Stimulated activated CD4-positive, alpha-beta T cell treated with anti-CD3 and anti-CD28 coated beads, Interleukin-15, amount 100 ng/mL, for 1 hour (primary cell): ENCODE measurements at places on chromosomes 3 and 15.

DNA sequence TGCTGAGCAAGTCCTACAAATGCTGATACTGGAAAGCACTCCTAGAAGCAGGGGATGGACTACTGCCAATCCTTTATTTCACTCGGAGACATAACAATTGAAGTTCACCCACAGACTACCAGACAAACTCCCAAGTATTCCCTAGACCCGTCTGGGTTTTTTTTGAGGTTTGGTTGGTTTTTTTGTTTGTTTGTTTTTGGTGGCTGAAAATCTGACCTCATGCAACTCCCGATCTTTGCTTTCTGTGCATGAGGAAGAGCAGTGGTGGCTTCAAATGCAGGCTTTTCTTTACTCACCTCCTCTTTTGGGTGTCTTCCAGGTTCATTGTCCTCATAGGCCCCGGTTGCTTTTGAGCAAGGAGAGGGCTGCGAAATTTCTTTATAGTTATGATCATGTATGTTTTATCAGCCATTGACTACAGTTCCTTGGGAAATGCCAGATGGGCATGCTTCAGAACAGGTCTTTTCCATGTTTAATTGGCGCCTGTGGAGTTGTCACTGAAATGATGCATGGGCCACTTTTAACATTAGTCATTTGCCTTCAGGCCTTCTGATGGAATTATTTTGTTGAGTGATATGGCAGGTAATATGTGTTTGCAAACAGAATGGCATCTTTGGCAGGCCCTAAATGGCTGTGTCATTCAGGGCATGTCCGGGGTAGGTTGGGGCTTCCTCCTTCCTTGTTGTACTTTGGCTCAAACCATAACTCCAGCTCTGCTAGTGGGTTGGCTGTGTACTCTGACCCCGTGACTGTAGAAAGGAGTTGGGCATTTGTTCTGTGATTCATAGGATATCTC is 81.3 kb upstream of the ZBED2 start:
- no peak for DNase-seq

GRCh38 chr3:129058441-129059200 is 2.0 kb upstream of the GP9 start:
- no peak for DNase-seq

DNA sequence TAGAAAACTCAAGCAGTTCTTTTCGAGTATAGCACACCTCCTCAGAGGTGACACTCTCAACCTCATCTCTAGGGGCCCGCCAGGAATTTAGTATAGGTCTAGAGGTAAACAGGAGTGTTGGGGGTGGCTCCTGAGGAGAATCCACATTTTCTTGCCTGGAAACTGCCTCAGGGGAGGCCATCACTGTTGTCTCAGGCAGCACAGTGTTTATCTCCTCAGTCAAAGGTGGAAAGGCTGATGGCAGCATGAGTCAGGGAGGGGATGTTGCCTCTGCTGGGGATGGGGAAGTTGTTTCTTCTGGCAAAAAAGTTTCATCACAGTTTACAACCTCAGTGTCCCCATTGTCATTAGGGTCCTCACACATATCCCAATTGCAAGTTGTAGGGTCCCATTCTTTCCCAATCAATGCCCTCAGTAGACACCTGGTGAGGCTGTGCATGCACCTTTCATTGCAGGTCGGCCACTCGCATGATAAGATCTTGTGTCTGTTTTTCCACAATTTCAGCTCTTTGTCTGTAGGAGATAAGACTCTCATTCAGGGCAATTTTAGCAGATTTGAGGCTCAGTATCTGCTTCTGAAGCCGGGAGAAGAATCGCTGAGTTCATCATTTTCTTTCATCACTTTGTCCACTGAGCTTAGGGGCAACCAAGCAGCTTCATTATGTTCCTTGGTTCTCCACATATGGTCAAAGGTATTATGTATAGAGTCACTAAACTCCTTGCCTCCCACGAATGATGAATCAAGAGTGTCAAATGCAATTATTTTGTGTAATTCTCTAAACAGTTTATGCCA is 25.8 kb downstream of the NAALADL2 start:
- no peak for DNase-seq

GRCh38 chr3:16026753-16027152 is 147.7 kb upstream of the GALNT15 start:
- DNase-seq, result no peak

- DNase-seq, result no peak
Measured at GRCh38 chr15:38414357-38414756, 39.6 kb upstream of the FAM98B start.

DNA sequence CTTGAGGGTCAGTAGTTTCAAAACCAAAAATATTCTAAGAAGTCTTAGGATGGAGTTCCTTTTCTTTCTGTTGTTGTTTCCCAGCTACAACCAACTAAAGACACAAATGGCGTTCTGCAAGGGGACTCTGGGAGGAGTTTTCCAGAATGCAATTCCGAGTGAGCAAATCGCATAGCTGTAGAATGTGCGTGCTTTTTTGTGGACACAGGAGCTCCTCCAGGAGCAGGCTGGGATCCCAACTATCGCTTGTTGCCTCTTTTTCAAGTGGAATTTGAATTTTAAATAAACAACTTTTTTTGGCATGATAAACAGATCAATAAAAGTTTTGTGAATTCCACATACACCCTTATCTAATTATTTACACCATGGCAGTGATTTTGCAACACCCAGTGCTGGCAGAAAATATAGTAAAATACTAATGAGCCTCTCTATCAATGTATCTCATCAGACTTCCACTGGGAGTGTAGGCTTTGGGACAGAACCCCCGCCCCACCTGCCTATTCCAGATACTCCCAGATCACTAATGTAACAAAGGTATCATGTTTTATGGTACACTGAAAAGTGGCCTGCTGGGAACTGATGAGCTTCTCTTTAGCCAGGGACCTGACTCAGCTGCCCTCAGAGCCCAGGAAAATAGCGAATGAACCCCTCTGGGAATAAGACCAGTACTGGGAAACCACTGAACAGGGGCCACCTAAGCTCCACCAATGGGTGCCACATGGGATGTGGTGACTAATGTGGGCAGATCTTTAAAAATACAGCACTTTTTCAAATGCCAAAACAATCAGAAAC is 66.4 kb downstream of the LMCD1 start:
- no peak for DNase-seq

GRCh38 chr3:184631472-184631861 is 69.9 kb downstream of the EPHB3 start:
- DNase-seq, result no peak

GRCh38 chr3:107407355-107407754 is 30.1 kb downstream of the CCDC54 start:
- no peak for DNase-seq

GRCh38 chr3:182268711-182269110 is 524.6 kb upstream of the ATP11B start:
- DNase-seq, result no peak

- no peak for DNase-seq
Measured at GRCh38 chr15:68598171-68599152, 19.7 kb downstream of the CORO2B start.

DNA sequence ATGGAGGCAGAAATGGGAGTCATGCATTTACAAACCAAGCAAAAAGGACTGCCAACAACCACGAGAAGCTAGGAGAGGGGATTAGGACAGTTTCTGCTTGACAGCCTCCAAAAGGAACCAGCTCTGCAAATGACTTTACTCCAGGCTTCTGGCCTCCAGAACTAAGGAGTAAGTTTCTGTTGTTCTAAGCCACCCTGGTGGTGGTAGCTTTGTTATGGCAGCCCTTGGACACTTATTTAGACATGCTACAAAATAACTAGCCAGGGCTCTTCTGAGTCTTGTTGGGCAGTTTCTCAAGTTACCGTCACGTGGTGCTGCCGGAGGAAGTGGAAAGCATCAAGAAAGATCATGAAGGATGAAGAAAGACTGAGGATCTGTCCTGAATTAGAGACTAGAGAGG is 386.5 kb downstream of the LRTM1 start:
- DNase-seq, result no peak

- no peak for DNase-seq
Measured at GRCh38 chr15:59327942-59328341, 44.7 kb downstream of the MYO1E start.

GRCh38 chr3:142647856-142648255 is 51.7 kb downstream of the PLS1 start:
- DNase-seq, result no peak

- DNase-seq, result no peak
Measured at GRCh38 chr3:31064021-31064420, 169.6 kb upstream of the GADL1 start.

DNA sequence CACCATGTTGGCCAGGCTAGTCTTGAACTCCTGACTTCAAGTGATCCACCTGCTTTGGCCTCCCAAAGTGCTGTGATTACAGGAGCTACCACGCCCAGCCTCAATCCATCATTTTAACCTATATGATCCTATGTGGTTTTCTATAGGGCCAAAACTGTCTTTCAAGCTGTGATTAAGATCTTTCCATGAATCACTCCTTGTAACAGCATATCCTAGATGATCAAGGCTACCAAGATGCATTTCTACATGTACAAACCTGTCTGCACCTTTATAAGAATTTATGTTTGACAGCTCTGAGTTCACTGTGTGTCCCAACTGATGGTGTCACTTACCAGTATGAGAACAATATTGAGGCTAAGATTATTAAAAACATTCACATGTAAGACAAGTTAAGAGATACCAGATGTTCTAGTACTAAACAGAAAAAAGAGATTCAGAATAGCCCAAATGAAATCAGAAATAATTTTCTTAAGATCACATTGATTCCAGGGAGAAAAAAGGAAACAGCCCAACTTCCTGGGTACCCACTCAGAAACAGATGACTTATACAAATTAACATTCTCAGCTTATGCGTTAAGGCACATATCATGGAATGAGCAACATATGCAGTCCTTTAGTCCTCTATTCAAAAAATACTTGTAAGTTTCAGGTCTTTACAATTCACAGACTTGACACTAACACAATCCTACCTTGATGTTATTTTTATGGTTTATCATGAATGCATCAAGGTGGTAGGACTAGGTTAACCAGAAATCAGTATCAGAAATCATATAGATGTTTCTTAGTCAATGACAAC is 24.8 kb upstream of the PPIB start:
- DNase-seq, result no peak

DNA sequence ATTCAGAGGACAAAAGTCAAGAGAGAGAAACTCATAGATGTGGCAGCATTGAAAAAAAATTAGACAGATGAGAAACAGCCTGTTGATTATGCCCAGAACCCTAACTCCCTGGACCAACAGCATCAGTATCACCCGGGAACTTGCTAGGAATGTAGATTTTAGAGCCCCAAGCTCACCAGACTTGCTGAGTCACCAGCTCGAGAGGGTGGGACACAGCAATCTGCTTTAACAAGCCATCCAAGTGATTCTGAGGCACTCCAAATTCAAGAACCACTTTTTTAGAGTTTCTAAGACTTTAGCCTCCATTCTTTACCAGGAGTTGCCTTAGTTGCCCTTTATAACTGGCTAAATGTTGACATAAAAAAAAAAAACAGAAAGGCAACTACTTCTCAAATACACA is 70.9 kb downstream of the CGGBP1 start:
- no peak for DNase-seq

- DNase-seq, result no peak
Measured at GRCh38 chr15:99390667-99391066, 139.4 kb downstream of the LRRC28 start.

GRCh38 chr3:105354429-105354828 is 12.3 kb upstream of the ALCAM start:
- DNase-seq, result no peak

- DNase-seq, result no peak
Measured at GRCh38 chr3:49500732-49501609, 30.9 kb downstream of the DAG1 start.

GRCh38 chr3:112446343-112446742 is 52.9 kb downstream of the BTLA start:
- DNase-seq, result no peak

GRCh38 chr15:36066757-36067156 is 512.7 kb upstream of the CDIN1 start:
- no peak for DNase-seq

DNA sequence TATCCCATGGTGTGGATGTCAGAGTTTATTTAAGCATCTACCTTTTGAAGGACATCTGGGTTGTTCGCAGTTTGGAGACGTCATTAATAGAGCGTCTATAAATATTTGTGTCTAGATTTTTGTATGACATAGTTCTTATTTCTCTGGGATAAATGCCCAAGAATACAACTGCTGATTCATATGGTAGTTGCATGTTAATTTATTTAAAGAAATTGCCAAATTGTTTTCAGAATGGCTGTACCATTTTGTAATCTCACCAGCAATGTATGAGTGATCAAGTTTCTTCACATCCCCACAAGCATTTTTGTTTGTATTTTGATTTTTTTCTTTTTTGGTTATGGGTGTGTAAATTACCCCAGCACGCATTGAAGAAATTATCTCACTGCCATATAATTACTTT is 656.9 kb downstream of the NTRK3 start:
- DNase-seq, result no peak

GRCh38 chr3:66933233-66933632 is 64.9 kb upstream of the KBTBD8 start:
- DNase-seq, result no peak

DNA sequence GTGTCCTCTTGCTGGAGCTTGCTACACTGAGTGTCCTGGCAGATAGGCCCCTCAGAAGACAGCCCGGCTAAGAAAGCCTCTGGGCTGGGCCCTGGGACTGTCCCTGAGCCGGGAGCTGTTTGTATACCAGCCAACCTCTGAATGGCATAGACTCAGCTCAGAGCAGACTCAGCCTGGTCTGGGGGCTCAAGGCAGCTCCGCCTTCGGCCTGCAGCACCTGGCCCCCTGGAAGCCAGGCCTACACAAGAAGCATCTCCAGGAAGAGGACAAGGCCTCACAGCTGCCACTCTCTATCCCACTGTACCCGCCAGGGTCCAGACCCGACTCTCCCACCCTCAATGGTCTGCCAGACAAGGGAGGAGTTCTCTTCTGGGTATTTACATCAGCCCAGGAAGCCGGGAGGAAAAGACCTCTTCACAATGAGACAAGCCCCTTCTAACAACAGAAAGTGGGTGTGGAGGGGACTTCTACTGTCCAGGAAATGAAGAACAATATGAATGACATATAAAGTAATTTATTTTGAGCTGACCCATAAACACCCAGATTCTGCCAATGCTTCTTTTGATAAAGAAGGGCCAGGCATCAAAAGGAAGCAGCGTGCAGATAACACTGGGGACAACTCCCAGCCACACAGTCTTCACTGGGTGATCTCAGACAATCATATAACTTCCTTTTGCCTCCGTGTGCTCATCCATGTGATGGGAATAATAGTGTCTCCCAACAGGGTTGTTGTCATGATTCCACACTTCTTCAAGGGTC is 110.2 kb downstream of the TPRA1 start:
- DNase-seq, result no peak

GRCh38 chr15:30973379-30973778 is 18.0 kb downstream of the MTMR10 start:
- DNase-seq, result no peak

DNA sequence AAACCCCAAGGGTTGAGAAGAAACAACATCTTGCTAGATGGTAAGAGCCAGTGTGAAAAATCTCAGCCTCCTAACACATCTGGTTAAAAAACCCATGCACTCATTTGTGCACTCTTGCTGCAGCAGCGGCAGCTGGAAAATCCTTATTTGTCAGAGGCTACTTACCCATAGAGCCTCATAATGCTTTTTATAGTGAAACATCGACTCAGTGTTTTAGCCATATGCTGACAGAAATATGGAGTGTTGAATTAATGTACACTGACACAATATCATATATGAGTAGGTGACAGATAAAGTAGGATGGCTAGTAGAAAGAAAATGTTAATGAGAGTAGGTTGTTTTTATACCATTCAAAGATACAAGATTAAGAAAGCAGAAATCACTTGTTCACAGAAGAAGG is 13.0 kb downstream of the SLC9A9 start:
- DNase-seq, result no peak

- DNase-seq, result no peak
Measured at GRCh38 chr3:42851228-42851834, 24.3 kb downstream of the CYP8B1 start.
